Stimulated activated CD4-positive, alpha-beta T cell treated with anti-CD3 and anti-CD28 coated beads, Interleukin-15, amount 100 ng/mL, for 1 hour (primary cell): ENCODE measurements at places on chromosomes 7 and 10.
A peak's percentile ranks its signal among the peaks of the same experiment; 100 is the strongest.

GRCh38 chr10:121128164-121128563 is 277.0 kb downstream of the WDR11 start:
- DNase-seq, result no peak

GRCh38 chr10:100531761-100532160 is 2.1 kb upstream of the NDUFB8 start:
- DNase-seq, result no peak

- no peak for DNase-seq
Observed at GRCh38 chr10:28449926-28450325, 83.0 kb upstream of the WAC start.

DNA sequence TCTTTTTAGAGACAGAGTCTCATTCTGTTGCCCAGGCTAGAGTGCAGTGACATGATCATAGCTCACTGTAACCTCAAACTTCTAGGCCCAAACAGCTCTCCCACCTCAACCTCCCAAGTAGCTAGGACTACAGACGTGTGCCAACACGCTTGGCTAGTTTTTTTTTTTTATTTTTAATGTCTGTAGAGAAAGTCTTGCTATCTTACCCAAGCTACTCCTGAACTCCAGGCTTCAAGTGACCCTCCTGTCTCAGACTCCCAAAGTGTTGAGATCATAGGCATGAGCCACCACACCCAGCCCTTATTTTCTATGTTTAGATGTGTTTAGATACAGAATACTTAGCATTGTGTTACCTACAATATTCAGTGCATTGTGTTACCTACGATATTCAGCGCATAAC is 46.4 kb downstream of the KMT2E start:
- DNase-seq, result no peak

DNA sequence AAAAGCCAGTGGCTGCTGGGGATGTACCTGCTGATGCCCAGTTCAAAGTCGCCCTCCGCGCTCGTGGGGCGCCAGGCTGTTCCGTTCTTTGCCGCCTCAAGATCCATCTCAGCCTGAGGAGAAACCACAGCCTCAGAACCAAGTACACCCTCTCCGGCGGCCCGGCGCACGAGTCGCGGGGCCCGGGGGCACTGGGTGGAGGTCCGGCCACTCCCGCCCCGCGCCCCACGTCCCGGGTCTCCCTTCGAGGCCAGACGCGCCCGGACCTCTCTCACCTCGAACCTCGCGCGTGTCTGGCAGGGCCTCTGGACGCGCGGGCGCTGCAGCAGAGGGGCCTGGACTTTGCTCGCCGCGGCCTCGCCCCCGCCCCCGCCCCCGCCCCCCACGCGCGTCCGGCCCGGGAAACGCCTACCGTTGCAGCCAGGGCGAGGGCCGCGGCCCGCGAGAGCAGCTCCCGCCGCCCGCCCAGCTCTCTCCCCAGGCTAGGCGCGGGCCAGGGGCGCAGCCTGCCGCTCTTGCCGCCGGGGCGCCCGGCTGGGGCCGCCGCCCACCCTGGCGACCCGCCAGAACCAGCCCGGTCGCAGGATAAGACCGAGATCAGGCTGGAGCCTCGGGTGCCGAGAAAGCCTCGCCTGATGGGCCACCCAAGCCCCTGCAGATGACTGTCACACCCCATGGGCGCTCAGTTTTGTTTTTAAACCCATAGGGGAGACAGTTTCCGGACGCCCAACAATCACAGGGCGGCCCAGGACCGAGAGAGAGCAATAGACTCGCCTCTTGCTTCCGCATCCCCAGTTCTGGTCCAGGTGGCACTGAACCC is at the start of gene ABCB4:
Gene ABCB4, minus strand, starts transcription at position 322 of the 820 bp plus-strand sequence. Its CDS starts 215 bp downstream, at position 107.
- no peak for DNase-seq

- peak; percentile 61 for DNase-seq
Observed at GRCh38 chr10:62779487-62780248, 24.9 kb upstream of the ADO start.

DNA sequence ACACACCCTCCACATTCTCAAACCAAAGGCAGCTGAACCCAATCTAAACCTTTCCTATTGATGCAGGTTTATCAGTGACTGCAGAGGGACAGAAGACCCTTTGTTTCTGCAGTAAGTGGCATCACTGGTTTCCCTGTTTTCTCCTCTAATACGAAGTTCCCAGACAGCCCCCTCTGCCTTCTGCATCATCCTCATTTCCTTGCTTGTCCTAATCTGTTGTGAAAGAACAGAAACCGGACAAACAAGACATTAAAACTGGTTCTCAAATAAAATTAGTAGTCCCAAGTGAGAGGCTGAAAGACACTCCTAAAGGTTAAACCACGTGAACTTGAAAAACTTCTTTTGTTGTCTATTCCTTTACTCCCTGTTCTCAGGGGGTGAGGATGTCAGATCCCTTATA is 10.1 kb upstream of the ADRB1 start:
- DNase-seq, result no peak

DNA sequence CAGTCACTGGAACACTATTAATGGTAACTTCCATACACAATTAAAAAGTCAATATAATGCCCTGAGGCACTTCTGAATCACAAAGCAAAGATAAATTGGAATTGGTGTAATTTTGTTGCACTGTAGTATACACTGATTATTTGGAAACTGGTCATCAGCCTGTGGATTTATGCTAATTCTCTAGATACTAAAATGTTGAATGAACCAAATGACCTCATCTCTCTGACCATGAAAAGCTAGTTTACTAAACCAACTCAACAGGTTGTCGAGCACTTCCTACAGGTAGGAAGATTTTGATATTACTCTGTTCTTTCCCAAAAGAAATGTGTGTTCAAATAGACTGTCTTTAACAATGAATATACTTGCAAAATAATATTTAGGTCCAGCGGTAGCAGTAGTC is 5.3 kb downstream of the NRP1 start:
- DNase-seq, result no peak

DNA sequence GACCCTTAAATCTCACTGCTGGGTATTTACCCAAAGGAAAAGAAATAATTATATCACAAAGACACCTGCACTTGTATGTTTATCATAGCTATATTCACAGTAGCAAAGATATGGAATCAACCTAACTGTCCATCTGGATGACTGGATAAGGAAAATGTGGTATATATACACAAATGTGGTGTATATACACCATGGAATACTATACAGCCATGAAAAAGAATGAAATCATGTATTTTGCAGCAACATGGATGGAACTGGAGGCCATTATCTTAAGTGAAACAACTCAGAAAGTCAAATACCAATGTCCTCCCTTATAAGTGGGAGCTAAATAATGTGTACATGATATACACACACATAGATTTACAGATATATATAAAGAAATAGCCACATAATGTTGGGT is 168.2 kb downstream of the SH2D4B start:
- DNase-seq, result no peak

- DNase-seq, result no peak
Observed at GRCh38 chr10:97843281-97843671, 6.4 kb upstream of the GOLGA7B start.

GRCh38 chr7:108030516-108030915 is 27.6 kb upstream of the LAMB1 start:
- no peak for DNase-seq

DNA sequence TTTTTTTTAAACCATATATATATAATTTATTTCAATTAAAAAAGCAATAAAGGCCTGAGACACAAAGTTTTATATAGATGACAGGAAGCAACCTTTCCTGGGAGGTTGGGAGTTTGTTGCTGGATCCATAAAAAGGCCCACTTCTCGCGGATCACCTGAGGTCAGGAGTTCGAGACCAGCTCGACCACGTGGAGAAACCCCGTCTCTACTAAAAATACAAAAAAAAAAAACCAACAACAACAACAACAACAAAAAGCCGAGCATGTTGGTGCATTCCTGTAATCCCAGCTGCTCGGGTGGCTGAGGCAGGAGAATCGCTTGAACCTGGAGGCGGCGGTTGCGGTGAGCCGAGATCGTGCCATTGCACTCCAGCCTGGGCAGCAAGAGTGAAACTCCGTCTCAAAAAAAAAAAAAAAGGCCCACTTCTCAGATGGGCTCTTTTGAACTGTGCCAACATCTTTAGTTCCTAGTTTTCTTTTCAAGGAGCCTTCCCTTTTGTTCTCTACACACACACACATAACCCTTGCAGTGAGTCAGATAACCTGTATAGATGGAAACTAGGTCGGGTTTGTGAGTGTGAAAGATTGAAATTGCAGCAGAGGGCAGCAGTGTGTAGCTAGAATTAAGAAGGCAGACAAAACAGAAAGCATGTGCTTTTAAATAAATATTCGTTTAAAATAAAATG is 1.2 kb upstream of the SMNDC1 start:
- DNase-seq, result no peak

- no peak for DNase-seq
Observed at GRCh38 chr10:86730227-86730626, 26.2 kb upstream of the BMPR1A start.

GRCh38 chr7:1176891-1177373 is 16.9 kb upstream of the ZFAND2A start:
- peak; percentile 46 for DNase-seq

DNA sequence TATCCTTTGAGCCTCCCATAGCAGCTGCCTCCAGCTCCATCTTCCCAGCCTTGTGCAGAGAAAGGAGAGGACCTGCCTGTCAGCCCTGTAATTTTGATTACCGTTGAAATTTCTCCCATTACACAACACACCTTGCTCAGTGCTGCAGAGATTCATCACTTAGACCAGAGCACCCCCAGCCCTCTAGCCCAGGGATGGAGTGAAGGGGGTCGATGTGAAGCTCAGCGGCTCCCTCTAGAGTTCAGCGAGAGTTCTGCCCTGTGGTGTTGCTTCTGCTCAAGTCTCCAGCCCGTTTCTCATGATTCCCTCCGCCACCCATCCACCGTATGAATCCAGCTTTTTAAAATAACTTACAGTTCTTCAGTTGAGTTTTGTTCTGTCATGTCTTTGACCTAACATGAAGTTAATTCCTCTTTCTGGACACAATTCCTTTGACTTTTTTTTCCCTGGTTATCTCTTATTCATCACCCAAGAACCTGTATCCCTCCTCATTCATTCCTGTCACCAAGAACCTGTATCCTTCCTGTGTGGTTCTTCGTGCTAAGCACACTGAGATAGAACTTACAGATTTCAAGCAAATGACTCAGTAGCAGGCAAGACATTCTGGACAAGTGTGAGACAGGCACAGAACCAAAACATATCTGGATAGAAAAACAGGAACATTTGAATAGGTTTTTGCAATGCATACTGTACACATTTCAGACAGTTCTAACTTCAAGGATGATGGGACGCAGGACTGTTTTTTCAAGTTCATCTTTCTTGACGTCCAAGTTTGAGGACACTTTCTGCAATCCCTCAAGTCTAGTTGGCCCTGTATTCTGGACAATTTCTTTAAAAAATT is 35.0 kb upstream of the ZNF32 start:
- no peak for DNase-seq

GRCh38 chr7:3301831-3302618 is 973 bp downstream of the SDK1 start:
- no peak for DNase-seq

- DNase-seq, result no peak
Observed at GRCh38 chr10:30980951-30981616, 50.6 kb downstream of the ZNF438 start.

GRCh38 chr7:102873470-102874165 is 39.2 kb upstream of the LRRC17 start:
- DNase-seq, result no peak
